ENCODE measurements at places on chromosomes 1 and 21. TPM values are rescaled to one million over a fixed set of nuclear protein-coding genes. Genes with fewer than 3 reads are reported as not detected.

TMEM61 gene
- not detected for total RNA-seq

KIF21B gene
- total RNA-seq: 1.5 TPM

B3GALT2 gene
- 27.7 TPM for total RNA-seq

CFHR4 gene
- total RNA-seq: not detected

FMO1 gene
- total RNA-seq: 0.61 TPM

CELA3A gene
- not detected for total RNA-seq
